Renal cortex interstitium (tissue), 15 donors: ENCODE measurements at places on chromosomes 11 and 22.
A peak's percentile ranks its signal among the peaks of the same experiment; 100 is the strongest.

DNA sequence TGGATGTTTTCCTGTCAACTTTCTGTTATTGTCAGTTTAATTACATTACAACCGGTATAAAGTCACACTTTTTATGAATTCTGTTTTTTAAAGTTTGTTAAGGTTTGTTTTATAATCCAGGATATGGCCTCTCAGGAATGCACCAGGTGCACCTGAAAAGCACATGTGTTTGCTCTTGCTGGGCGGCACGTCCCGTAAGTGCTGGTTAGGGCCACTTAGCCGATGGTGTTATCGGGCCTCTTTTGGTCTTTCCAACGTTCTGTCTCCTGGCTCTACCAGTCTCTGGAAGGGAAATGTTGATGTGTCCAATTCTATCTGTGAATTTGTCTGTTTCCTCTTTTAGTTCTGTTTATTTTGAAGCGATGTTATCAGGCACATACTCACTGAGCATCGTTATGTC lies 695.7 kb downstream of the BRD1 start:
- DNase-seq = no peak

DNA sequence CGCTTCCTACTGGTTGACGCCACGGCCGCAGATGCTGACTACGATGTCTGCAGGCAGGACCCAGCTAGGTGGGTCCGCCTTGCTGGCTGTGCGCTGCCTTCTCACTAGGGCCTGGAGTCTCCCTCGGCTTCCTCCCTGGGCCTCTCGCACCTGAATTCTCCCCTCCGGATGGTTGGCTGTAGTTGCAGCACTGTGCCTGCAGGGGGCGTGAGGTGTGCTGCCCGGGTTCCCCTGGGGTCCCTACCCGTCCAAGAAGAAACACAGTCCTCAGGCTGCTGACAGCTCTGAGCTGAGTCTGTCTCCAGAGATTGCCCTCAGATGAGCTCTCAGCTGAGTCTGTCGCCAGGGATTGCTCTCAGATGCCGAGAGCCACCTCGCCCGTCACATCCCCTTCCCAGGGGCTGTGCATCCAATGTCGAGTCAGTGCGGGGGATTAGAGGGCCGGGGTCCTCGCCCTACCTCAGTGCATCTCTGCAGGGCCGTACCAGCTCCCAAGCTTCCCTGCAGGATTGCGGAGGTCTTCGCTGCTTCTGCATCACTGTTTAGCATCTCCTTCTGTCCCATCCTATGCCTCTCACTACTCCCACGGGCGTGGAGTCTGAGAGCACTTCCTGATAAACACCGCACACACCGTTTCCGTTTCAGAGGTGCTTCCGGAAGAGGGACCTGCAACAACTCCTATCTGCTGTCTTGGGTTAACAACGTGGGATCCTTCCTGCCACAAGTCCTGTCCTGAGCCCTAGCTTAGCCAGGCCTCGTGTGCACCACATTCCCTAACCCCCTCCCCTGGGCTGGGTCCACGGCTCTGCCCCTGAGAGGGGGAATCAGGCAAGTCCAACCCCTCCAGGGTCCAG lies 196.9 kb downstream of the CSNK2A3 start:
- DNase-seq = no peak

DNA sequence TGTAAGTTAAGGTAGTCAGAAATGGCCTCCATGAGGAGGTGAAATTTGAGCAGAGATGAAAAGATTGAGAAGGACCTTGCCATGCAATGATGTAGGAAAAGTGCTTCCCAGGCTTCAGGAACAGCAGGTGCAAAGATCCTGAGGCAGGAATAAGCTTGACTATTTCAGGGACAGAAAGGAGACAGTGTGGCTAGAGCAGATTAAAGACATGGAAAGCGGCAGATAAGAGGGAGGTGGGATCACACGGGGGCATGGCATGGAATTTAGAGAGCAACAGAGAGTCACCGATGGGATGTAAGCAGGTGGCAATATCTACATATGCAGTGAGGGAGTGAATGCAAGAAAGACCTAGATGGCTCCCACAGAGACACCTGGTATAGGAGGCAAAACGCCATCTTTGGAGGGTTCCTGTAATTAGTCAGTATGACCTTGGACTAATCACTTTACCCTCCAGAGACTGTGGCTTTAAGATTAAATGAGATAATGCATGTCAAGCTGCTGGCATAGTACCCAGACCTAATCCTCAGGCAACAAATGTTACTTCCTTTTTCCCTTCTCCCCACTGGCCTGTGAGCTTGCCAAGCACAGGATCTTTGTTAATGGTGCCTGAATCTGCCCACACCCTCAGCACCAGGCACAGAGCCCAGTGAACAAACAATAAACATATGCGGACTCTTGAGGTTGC lies 24.6 kb upstream of the ACER3 start:
- no peak for DNase-seq

GRCh38 chr11:30196400-30197206 lies 34.2 kb upstream of the FSHB start:
- DNase-seq = peak; percentile 26

- no peak for DNase-seq
Observed at GRCh38 chr11:120066738-120067437, 71.0 kb downstream of the TRIM29 start.

DNA sequence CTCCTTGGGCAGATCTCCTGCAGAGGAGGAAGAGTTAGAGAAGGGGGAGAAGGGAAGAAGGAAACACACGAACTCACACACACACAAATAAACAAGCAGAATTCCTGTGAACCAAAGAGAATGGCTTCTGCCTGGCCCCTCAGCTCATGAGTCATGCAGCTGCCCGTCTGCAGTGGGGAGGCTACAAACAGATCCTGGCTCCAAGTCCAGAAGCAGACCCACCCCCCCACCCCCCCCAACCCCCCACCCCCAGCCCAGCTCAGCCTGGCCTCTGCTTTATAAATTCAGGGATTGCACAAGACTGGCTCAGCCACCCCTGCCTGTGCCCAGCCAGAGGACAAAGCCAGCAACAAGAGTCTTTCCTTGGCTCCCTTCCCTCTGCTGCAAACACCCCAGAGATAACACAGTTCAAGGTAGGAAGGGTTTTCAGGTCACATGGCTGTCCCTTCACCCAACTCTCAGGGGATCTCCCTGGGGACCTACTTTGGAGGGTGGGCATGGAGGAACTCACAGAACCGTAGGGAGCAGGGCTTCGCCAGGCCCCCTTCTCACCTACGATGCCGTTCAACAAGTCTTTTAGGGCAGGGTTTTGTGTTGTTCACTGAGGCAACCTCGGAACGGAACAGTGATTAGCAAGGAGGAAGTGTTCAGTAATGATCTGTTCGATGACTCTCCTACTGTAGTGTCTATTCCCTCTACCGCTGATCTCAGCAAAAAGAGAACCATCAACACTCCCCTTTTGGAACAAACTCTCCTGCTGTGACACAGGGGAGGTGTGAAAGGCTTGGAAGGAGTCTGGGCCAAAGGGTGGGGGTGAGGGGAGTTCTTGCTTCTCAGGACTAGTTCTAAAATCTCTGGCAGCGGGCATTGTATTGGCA lies 35.5 kb downstream of the RPL27A start:
- DNase-seq = no peak

DNA sequence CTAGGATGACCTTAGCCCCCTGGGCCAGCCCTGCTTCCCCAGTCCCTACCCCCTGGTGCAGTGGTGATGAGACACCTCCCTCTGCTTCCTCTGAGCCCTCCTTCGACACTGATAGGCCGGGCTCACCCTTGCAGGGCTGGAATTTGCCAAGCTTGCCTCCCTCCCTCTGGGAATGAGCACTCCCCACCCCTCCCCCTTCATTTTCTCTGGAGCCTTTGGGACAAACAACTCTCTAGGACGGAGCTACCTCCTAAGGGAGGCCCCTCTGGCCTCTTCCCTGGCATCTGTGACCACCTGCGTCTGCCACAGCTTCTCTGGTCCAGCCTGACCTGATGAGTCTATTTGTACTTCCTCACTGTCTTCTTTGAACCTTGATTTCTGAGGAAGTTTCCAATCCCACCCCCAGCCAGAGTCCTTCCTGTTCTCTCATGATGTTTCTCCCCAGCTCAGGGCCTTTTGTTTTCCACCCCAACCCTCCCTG lies 53.3 kb upstream of the ADA2 start:
- no peak for DNase-seq

DNA sequence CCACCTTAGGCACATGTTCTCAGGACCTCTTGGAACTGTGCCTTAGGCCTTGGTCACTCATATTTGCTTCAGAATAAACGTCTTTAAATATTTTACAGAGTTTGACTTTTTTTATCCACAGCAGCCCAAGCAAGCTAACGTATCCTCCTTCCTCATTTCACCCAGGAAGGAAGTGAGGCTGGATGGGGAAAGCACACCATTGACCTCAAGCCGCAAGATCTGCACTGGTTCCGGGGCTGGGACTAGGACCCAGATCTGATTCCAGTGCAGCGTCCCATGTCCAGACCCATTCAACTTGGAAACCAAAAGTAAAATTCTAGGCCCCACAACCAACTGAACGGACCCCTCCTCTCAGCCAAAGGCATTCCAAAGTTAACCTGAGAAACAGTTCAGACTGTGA lies 2.4 kb upstream of the LGALS12 start:
- no peak for DNase-seq

- DNase-seq = no peak
Observed at GRCh38 chr22:45235851-45236342, 4.8 kb downstream of the KIAA0930 start.

DNA sequence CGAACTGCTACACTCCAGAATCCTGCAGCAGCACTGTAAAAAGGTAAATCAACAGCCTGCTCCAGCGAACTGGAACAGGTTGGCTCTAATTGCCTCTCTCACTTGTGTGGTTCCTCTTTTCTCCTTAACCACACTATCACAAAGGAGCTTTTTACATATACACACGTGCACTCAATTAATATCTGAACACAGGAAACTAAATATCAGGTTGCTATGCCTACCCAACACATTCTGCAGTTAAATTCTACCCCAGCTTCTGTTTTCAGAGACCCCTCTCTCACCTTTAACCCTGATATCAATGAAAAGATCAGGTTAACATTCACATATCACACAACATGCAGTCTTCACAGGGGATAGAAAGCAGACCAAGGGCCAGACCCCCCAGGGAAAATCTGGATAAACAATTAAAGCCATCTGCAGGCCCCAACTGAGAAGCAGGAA lies 11.0 kb downstream of the RBFOX2 start:
- no peak for DNase-seq

DNA sequence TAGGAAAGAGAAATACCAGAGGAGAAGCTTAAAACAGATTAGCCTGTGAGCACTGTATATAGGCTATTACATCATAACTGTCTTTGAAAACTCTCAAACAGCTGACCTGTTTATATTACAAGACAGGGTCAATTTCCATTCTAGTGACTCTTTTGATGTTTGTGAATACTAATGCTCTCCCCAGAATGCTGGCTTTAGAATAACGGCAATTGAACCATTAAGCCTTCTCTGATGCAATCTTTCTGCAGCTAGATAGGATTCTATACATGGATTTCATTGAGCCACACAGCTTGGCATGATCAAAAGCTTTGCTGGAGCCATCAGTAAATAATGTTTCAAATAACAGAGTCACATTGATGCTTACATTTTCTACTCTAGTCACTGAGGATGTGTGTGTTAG lies 122.7 kb upstream of the FAT3 start:
- DNase-seq = no peak

- no peak for DNase-seq
Observed at GRCh38 chr22:37023743-37024338, 4.3 kb downstream of the MPST start.

- no peak for DNase-seq
Observed at GRCh38 chr22:20750461-20751184, 23.3 kb upstream of the SERPIND1 start.

- DNase-seq = no peak
Observed at GRCh38 chr11:130865091-130865773, 51.0 kb downstream of the SNX19 start.

DNA sequence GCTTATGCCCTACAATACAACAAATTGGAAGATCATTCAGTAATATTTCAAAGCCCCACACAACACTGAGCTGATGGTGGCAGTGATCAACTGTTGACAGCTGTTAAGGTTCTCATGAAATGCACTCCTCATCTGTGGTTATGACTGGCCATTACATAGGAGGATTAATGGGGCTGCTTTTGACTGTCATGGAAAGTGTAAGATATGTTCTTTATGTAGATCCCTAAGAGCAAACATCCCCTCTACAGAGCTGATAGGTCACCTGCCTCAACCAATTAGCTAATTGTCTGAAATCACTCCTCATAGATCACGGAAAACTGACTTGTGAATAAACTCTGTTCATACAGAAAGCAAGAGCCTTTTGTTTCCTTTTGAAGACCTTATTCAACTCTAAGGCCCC lies 78.1 kb downstream of the GAB2 start:
- DNase-seq = no peak

- no peak for DNase-seq
Observed at GRCh38 chr22:43289531-43289963, 53.6 kb downstream of the SCUBE1 start.

GRCh38 chr11:83815736-83816135 lies 529.6 kb upstream of the CCDC90B start:
- DNase-seq = no peak

DNA sequence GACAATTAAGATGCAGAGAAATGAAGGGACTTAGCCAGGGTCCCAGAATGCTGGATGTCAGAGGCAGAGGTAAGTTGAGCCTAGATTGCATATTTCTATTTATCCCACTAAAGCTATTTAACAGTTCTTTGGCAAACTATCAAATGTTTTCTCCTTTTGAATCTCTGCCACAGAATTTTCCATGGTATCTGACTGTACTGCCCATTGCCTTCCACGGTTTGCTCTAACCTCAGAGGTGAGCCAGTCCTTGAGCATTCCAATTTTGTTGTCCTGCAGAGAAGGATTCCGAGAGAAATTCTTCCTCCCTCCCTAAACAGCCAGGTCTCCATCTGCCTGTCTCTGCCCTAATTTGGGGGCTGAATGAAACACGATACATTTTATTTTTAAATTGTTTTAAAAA lies 368.3 kb upstream of the SYN3 start:
- DNase-seq = no peak

DNA sequence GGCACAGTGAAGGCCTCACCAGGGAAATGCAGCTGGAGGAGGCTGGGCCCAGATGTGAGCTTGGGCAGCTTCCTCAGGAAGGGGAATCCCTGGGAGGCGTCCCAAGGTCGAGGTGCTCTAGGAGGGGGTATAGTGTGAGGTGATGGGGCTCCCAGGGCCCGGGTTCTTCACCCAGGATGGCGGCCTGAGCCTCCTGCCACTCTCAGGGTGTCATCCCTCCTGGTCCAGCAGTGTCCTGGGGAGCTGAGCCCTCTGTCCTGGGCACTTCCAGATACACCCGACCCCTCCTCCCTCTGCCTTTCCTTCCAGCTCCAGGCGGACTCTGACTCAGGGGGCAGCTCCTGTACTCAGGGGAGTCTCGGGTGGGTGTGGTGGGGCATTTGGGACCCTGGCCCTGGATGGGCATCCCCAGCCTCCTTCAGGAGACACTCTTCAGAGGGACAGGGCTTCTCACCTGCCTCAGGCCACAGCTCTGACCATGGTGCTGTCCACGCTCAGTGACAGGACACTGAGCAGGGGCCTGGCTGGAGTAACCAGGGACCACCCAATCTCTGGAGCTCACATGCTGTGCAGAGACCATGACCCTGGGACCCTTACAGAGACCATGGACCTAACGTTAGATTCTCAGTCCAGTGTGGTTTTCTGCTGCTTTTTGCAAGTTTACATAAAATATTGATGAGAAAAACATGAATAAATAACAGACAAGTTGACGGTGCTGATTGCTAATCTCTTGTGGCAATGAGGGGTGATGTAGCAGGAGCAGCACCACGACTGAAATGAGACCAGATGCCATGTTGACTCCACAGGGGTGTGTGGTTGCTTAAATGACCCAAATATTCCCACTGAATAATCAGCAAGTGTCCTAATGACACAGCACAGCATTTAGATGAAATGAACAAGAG lies 101.9 kb downstream of the GGTLC2 start:
- no peak for DNase-seq

GRCh38 chr22:35299673-35300499 lies at the start of gene TOM1:
Gene TOM1, plus strand, starts transcription at chr22:35299894. Its CDS starts 35 bp downstream, at chr22:35299929.
- peak; percentile 99 for DNase-seq
